ENCODE measurements at places on chromosomes 13 and 19.

GRCh38 chr13:105327581-105328126, 1207.8 kb downstream of the EFNB2 start:
- no peak for DNase-seq

DNA sequence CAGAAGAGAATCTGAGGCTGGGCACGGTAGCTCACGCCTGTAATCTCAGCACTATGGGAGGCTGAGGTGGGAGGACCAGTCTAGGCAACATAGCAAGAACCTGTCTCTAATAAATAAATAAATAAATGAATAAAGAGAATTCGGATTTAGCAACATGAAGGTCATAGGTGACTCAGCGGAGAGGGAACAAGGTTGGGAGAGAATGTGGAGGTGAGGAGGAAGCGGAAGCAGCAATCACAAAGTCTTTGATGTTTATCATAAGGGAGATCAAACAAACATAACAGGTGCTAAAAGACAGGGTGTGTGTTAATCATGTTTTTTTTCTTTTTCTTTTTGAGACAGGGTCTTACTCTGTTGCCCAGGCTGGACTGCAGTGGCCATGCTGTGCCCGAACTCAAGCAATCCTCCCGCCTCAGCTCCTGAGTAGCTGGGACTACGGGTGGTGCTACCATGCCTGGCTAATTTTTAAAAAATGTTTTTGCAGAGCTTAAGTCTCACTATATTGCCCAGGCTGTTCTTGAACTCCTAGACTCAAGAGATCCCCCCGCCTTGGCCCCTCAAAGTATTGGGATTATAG, 16.3 kb downstream of the PBX4 start:
- peak; percentile 73 for DNase-seq

DNA sequence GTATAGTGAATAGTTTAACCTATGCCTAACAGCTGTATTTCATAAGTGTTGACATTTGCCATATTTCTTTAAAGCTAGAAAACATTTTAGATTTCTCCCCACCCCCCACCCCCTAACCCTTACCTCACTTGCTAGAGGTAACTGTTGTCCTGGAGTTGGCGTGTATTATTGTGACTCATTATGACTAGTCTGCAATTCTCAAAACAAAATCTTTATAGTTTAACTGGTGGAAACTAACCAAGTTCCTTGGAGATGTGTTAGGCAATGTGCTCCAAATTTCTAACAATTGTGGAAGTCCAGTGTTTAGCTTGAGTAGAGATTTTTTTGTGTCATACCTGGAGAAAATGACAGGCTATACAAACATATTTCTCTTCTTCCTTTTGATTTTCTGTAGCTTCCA, 38.0 kb downstream of the KCTD4 start:
- no peak for DNase-seq

GRCh38 chr13:76438050-76438449, 448.2 kb downstream of the KCTD12 start:
- DNase-seq, result no peak

DNA sequence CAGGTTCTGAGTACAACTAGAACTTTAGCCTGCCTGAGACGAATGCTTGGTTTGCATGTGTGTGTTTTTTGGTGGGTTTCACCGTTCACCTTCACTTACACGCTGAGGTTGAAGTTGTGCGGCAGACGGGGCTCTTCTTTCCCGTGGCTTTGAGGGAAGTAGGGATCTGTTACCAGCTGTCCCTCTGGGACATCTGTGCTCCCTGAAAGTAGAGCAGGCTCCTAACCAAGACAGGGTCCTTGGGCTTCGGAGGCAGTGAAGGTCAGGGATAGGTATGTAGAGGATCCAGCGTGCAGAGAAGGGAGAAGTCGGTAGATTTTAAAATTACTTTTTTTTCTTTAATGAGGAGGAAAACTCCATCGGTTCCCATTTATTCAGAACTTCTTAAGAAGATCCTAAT, 48.7 kb downstream of the ZNF536 start:
- no peak for DNase-seq
